Suprapubic skin (tissue), 4 donors: ENCODE measurements at places on chromosomes 13 and 19.

DNA sequence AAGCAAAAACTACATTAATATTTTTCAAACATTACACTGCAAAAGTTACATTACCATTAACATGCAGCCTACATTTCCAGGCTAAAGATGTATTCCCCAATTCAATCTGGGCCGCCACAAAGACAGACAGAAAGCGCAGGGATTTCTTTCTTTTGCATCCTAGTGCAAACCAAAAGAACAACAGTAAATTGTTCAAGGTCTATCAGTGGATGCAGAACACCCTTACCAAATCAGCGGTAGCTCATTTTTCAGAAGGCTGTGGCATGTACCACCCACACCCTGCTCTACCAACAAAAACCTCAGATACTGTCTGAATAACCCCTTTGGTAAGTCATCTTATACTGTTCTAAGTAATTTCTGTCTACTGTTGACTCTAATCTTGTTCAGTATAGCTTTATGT lies 3.6 kb downstream of the TPT1 start:
- DNase-seq, result no peak

DNA sequence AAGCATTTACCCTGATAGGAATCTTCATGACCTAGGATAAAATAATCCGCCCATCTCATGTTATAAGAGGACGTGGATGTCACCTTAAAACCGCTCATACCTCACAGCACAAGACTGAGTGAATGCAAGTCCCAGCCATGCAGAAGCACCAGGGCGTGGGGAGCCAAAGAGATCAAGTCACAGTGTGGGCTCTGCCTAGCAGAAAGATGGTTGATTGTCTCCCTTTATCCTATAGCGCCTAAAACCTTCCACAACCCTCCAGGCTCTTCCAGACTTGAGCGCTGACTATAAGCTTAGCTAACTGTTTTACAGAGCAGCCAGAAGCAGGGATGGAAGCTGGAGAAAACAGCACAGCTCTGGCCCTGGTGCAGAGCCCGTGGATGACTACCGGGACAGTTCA lies 6.8 kb upstream of the ANKRD10 start:
- no peak for DNase-seq

DNA sequence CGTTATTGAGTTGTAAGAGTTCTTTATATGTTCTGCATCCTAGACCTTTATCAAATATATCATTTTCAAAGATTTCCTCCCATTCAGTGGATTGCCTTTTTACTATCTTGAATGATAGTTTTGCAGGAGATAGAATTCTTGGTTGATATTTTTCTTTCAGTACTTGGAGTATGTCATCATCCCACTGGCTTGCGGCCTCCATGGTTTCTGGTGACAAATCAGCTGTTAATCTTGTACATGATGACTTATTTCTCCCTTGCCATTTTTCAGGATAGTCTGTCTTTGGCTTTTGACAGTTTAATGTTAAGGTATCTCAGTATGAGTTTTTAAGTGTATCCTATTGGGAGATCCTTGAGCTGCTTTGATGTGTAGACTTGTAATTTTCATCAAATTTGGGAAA lies 8.5 kb downstream of the ZNF557 start:
- DNase-seq, result no peak

DNA sequence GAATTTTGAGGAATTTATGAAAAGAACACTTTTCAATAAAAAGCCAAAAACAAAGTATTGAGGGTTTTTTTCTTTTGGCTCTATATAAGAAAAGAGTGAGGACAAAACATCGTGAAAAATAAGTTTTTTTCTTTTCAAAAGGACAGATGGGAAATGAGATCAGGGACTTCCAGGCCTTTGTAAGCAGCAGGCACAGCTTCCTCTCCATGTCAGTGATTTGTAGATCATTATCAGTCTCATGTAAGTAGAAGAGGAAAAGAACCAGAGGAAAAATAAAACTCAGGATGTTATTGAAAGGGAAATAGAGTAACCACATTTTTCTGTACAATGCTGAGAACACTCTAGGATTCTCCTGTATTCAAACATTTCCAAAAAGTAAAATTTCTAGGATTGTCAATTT lies 29.9 kb downstream of the DOCK9 start:
- no peak for DNase-seq

GRCh38 chr13:99199541-99200431 lies 868 bp upstream of the UBAC2 start:
- no peak for DNase-seq

DNA sequence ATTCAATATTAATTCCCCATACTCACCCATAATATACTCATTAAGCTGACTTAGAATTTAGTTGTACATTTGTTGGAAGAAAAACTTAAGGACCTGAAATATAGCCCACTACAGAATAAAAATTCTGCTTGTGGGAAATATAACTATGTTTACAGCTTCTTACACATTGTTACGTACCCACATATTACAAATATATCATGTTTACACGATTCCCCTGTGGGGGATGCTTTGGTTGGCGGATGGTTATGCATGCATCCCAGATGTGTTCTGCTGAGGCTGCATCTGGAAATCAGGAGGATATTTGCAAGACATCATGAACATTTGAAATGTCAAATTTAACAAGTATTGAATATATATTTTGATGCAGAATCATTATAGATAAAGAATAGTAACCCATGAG lies 79.5 kb upstream of the KL start:
- DNase-seq, result no peak

DNA sequence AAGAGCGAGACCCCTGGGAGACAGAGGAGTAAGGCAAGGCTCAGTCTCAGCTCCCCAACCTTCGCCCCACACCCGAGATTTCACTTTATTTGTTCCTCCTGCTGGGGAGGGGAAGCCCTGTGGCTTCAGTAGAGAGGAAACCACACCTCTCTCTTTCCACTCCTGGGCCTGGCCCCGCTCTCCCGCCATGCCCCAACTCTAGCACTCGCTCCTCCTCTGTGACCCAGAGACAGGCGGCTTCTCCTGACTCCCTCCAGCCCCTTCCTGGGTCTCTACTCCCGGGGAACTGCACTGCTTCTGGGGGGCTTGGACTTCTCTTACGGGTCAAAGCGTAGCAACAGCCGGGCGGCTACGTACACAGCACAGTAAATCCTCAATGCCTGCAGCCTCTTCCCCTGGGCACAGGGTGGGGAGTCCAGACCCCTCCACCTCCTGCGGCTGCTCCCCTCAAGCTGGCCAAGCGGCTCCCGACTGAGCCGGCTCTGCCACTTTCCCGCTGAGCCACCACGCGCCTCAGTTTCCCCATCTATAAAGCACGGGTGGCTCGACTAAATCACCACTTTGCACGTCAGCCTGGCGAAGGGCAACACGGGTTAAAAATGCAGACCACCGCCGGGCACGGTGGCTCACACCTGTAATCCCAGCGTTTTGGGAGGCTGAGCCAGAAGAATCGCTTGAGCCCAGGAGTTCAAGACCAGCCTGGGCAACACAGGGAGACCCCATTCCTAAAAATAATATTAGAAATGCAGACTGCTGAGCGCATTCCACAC lies 1.4 kb downstream of the RNF126 start:
- no peak for DNase-seq

- DNase-seq, result no peak
Measured at GRCh38 chr19:40594255-40594654, 6.9 kb upstream of the LTBP4 start.

- DNase-seq, result no peak
Measured at GRCh38 chr19:31694761-31695160, 345.5 kb upstream of the TSHZ3 start.

DNA sequence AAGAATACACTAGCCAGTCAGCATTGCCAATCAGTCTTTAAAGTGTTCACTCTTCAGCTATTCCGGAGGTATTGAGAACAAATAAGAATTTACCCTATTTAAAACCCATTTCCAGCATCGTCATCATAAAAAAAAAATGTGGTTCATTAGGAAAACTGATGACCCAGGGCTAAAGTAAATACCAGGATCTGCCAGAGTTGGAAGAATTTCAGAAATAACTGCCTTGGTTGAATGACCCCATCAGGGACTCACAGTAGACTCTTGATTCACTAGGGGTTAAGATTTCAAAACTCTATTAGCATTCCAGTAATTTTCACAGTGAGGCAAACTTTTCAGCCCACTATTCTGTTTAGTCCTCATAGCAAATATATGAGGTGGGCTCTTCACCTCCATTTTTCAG lies 377.0 kb downstream of the ITGBL1 start:
- DNase-seq, result no peak

DNA sequence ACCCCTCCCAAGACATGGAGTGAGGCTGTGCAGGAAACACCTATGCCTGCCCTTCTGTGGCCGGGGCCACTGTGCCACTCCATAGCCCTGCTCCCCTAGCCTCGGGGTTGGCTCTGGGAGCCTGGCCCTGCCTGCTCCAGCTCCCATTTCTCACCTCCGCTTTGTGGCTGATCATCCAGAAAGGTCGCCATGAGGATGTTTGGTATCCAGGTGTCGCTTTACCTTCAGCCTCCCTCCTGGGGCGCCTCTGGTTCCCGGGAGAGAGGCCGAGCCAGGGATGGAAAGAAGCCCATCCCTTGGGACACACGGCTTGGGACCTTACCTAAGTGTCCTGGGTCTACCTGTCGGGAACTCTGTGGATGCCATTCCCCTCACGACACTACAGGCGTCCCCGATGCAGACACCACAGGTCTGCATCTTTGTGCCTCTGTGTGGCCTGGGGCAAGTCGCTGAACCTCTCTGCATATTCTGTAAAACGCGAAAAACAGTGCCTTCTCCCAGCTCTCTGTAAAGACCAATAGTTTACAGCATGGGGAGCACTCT lies 3.4 kb upstream of the MCF2L start:
- peak; percentile 38 for DNase-seq

DNA sequence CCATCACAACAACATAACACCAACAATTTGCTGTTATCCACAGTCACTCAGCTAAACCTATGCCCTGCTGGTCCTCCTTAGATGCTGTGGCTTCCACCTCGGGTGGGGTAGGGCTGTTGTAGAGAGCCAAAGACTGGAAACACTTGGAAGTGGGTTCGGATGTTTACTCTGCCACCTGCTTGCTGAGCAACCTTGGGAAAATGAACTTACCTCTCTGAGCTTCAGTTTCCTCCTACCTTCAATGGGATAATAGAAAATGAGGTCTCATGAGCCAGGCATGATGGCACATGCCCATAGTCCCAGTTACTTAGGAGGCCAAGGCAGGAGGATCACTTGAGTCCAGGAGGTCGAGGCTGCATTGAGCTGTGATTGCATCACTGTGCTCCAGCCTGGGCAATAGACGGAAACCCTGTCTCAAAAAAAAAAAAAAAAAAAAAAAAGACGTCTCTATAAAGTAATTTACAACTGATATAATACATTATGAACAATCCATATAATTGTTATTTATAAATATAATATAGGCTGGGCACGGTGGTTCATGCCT lies 3.3 kb upstream of the SYCN start:
- no peak for DNase-seq

GRCh38 chr19:632579-633067 lies 714 bp downstream of the POLRMT start:
- DNase-seq, result no peak

GRCh38 chr13:87208636-87209035 lies 462.5 kb upstream of the SLITRK5 start:
- DNase-seq, result no peak

DNA sequence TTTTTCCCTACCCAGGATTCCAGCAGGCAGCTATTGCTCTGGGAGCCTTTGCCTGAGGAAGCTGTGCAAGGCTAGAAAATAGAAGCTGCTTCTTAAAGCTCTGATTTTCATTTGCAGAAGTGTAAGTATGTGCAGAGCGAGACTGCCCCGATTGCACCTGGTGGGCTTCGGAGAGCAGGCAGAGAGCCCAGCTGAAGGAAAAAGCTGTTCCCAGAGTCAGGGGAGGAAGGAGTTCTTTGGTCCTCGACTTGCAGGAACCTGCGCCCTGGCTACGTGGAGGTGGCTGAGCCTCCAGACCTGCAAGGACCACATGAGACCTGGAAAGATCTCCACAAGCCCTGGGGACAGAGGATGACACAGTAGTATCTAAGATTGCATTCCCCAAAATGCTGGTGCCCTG lies 235.0 kb upstream of the ARGLU1 start:
- DNase-seq, result no peak
